Urothelium cell line (cell line): ENCODE measurements at places on chromosomes 7 and 10.
A peak's percentile ranks its signal among the peaks of the same experiment; 100 is the strongest.

- no peak for DNase-seq
Measured at GRCh38 chr10:13705526-13706174, 118.9 kb downstream of the PRPF18 start.

DNA sequence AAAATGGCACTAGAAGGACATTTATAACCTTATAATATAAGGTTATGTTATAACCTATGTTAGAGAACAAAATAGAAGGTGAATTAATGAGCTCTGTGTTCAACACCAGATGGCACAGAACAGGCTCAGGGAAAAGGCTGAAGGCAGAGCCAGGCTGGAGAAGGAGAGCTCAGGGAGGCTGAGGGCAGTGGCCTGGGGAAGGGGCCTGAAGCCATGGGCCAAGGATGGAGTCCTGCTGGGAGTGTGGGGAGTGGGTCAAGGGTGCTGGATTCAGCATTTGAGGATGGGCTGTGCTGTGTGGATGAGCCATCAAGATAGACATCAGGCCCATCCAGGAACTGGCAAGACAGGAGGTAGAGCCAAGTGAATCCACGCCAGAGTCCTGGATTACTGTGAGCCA lies 218.8 kb downstream of the ZNF248 start:
- no peak for DNase-seq

- peak; percentile 72 for DNase-seq
Measured at GRCh38 chr10:4825868-4826791, at the start of gene AKR1E2. Gene AKR1E2 (plus strand): TSS chr10:4826207. CDS start chr10:4826325, 118 bp downstream.

GRCh38 chr10:33112831-33113455 lies 154.9 kb upstream of the ITGB1 start:
- DNase-seq = no peak

DNA sequence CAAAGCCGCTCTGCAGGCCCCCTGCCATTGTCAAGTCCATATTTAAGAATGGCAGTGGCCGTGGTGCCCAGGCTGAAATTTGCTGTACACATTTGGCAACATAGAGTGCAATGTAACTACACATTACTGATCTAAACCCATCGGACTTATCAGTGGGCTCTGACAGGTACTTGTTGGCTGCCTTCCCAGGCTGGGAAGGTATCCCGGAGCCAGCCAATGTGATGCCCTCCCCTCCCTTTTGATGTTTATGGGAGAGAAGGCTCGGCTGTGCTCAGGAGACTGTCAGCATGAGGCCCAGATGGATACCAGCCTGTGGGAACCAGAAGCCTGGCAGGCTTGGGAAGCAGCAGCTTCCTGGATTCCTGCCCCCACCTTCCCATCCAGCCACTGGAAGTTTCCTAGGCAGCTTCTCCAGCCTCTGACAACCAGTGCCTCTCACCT lies 146.1 kb upstream of the TCF7L2 start:
- no peak for DNase-seq

DNA sequence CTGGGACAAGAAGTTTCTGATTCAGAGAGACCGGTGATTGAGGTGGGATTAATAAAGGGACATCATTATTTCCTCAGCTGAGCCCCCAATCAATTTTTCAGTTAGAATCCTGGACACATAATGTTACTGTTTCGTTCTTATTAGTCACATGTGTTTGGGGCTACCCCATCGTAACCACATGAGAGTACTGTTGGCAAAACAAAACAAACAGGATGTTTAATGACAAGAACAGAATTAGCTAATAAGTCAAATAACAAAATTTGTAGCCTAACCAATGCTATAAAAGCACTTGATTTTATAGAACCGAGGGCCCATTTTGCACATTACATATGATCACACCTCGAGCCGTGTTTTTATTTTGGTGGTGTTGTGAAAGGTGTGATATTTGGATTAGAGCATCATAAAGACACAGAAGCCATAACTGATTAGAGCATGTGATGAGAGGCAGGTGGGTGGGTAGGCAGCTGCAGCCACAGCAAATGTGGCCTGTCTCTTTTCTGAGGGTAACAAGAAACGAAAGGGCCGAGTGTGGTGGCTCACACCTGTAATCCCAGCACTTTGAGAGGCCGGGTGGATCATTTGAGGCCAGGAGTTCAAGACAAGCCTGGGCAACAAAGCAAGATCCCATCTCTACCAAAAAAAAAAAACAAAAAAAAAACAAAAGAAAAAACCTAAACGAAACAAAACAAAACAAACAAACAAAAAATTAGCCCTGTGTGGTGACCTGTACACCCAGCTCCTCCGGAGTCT lies 1.8 kb upstream of the VWC2 start:
- no peak for DNase-seq

GRCh38 chr10:5529702-5530411 lies 5.1 kb downstream of the CALML3 start:
- no peak for DNase-seq

DNA sequence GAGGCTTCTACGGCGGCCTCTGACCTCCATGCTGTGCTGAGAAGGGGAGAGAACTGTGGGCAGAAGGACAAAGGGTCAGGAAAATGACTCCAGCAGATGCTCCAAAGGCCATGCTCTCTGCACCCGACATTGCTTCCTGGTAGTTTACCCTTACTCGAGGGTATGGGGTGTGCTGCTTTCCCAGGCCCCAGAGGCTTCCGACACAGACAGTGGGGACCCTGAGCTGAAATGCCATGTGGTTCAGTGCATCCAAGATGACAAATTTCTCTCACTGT lies 130.9 kb downstream of the PTPN20 start:
- no peak for DNase-seq

DNA sequence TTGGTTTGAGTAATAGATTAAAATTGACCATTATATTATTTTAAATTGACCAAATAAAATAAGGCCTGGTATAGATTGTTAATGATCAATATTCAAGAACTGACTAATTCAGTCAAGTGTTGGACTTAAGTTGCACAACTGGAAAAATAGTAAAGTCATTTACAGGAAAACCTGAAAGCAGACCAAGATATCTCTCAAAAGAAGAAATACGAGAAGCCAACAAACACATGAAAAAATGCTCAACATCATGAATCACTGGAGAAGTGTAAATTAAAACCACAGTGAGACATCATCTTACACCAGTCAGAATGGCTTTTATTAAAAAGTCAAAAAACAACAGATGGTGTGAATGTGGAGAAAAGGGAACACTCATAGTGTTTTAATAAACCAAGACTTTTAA lies 80.4 kb upstream of the MALRD1 start:
- no peak for DNase-seq

DNA sequence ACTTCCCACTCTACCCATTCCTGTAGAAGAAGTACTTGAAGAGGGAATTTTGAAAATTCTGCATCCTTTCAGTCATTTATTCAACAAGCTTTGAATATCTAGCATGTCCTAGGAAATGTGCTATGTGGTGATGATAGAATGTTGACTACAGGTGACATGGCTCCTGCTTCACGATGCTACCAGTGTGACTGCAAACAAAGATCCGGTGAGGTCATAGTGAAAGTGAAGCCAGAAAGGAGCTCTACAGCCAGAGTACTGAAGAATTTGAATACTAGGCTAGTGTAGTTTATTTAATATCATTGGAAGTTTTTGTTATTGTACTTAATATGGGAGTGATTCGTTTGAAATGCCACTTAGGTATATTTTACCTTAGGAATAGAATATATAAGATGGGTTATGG lies 348.1 kb downstream of the TFEC start:
- no peak for DNase-seq

DNA sequence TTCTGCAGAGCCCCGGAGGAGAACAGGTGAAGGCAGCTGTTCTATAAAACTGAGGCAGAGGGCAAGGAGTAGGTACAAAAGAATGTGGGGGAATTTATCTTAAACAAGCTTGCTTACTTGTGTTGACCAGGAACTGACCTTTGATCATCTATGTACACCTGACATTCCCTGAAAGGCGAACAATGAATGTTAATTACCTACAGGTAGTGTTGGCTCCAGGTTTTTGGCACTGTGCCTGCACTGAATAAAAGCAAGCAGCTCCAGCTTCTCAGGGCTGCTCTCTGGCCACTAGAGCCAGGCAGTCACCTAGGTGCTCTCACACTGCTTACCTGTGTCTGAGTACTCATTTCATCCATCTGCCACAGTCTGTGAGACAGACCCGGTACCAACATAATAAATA lies 87.0 kb downstream of the RAPGEF5 start:
- DNase-seq = no peak

DNA sequence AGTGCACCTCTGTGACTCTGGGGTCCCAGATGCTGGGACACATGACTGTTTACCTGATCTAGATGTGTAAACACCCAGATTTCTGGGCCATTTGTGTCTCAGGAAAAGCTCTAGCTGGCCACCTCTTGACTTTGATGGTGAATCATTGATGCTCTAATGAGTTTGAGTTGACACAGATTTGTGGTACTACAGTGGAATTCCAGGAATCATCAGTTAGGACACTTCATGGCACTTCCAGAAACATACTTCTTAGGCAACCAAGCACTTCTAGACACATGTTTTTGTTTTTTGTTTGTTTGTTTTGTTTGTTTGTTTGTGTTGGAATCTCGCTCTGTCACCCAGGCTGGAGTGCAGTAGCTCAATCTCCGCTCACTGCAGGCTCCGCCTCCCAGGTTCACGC lies 302.2 kb upstream of the ZMIZ1 start:
- no peak for DNase-seq

GRCh38 chr10:16116404-16117304 lies 256.3 kb upstream of the MINDY3 start:
- DNase-seq = peak; percentile 58

DNA sequence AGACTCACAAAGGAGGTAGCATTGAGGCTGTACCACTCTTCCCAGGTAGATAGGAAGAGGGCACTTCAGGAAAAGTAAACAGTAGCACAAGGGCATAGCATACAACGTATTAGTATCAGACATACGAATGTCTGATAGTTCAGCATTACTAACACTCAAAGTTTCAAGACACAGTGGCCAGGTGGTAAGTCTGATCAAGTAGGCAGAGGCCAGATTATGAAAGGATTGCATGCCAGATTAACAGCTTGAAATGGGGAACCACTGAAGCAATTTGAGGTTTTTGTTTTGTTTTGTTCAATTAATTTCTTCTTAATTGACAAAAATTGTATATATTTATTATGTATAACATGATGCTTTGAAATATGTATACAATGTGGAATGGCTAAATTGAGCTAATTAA lies 45.7 kb upstream of the IL6 start:
- no peak for DNase-seq

DNA sequence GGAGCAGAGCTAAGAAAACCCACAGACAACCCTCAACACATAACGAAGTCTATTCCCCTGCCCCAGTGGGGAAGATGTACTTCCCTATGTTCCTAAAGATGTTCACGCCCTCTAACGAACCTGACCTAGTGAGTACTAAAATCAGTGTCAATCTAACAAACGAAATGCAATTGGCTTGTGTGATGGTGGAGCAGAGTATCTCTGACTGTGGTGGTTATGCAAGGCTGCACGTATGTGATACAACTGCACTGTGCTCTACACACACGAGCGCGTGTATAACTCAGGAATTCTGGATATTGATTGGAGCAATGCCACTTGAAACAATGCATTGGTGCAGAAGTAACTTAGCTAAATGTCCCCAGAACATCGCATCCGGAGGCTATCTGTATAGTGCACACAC lies 1.3 kb downstream of the ANKRD16 start:
- DNase-seq = no peak

- no peak for DNase-seq
Measured at GRCh38 chr7:8152489-8153192, 109.3 kb downstream of the ICA1 start.

DNA sequence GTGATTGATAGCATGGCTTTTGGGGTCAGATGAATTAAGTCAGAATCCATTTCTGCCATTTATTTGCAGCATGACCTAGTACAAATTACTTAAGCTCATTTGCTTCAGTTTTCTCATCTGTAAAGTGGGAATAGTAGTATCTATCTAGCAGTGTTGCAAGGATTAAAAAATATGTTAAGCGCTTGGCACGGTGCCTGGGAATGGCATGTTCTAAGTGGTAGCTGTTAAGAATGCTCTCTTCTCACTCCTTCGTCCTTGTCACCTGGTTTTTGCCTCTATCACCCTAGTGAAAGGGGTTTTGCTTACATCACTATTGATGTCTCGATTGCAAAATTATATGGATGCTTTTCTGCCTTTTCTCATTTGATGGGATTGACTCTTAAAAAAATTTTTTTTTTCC lies 7.4 kb downstream of the TMEM248 start:
- no peak for DNase-seq

GRCh38 chr10:45811075-45811474 lies 36.2 kb downstream of the AGAP4 start:
- DNase-seq = no peak

GRCh38 chr7:154857728-154858681 lies 144.9 kb downstream of the PAXIP1 start:
- no peak for DNase-seq
